ENCODE measurements at places on chromosomes 3 and 15.

DNA sequence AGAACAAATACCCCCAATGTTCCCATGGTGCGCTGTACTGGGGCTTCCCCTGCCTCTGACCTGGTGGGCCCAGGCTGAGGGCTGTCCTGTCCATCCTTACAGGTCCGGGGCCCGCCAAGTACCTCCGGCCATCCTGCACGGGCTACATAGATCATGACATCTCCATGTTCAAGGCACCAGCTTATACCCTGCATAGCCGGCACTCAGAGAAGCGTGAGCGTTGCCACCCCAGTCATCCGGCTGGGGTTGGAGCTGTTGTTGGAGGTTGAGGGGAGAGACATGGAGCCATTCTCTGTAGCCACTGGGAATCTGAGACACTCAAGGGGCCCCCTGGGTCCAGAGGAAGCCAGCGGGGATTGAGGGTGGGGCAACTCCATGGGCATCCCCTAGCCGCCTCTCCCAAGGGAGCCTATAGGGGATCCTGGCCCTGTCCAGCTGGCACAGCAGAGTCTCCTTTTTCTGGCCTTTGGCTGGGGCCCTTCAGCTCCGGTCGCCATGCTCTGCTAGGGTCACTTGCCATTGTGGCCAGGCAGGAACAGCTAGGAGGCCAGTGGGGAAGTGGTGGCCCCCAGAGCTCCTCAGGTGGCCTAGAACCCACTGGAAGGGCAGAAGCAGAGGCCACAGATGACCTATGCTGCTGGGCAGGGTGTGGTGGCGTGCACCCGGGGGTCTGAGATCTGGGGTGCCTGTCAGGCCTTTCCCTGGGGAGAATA is 12.5 kb upstream of the CSPG4 start:
- no peak for DNase-seq

DNA sequence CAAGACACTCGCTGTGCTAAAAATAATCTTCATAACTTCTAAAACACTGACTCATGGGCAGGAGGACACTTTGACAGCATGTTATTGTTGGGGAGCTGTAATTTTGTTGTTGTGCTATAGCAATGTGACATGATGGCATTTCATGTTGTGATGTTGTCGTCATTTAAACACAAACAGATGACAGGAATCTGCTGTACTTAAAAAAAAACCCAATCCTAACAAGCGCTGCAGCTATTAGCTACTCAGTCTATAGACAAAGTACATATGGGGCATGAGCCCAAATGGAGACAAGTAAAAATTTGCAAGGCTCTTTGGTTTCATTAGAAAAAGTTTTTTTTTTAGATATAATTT is 828 bp upstream of the ATOSA start:
- peak; percentile 45 for DNase-seq

GRCh38 chr15:57019496-57020160 is 101.2 kb downstream of the TCF12 start:
- no peak for DNase-seq

DNA sequence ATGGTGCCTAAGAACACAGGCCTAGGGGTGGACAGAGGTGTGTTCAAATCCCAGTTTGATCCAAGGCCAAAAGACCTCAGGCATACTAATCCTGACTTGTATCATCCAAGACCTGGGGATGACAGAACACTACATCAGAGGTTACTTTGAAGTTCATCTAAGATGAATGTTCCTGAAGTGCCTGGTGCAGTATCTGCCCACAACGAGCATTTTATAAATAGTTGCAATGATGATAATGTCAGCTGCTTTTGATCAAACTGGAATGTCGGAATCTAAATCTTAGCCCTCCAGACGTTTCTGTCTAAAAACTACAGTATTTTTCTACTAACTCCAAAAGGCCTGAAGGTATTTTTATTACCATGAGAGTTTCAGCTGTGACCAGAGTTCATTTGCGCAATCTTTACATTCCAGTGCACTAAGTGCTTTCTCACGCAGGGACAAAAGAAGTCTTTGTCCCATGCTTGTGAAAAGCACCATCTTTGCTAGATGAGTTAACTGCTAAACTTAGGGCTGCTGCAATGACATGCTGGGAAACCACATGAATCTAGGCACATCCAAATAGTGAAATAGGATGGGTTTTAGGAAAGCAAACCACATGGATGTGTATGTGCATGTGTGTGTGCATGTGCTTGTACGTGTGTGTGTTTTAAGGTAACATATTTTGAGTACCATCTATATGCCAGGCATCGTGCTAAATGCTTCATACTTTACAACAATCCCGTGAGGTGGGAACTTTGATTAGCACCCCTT is 18.1 kb downstream of the ANXA2 start:
- no peak for DNase-seq

- peak; percentile 42 for DNase-seq
Observed at GRCh38 chr3:48897460-48898376, 964 bp downstream of the SLC25A20 start.

DNA sequence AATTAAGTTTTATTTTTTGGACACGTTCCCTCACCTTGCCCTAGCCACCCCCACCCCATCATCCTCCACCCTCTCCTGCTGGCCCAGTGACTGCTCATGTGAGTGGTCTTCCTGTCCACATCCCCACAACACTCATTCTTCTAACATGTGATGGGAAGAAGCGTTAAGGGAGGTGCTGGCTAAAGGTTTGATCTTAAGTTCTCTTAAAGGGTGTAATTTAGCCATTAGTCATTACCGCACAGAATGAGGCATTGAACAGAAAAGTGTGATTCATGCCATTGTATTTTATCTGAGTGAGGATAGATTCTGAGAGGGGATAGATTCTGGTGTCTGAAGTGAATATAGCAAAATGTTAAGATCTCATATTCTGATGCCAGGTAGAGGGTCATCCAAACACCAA is 272.9 kb upstream of the TPM1 start:
- no peak for DNase-seq

GRCh38 chr3:150371741-150372254 is 36.3 kb upstream of the TSC22D2 start:
- DNase-seq = no peak

DNA sequence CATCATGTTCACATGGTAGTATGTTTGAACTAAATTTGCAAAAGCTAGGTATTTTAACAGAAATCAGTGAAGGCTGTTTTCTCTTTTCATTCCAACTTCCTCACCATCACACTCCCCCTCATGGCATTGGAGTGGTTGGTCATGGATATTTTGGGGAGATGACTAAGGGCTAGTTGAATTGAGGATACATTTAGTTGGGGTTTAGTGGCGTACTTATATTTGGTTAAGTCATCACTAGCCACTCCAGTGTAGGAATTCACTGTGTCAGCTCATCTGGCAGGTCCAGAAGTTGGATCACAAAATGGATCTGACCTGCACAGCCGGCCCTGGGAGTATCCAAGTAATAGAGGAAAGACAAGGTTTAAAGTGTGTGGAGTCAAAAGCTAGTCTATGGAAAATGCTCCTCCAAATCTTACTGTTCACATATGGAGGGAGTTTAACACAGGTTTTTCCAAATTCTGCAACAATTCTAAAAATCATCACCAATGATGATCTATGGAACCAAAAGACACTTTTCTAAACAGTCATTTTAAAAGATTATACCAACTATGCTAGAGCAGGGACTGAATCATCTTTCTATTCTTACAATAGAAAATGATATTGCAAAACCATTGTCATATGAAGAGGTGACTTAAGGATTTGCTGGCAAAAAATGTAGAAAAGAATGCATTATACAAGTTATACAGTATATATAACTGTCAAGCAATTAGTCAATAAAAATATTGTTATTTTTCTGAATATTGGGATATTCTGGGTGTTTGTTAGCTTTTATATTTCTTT is 247.8 kb upstream of the PEX5L start:
- DNase-seq = no peak

GRCh38 chr3:190012784-190013183 is 107.9 kb downstream of the P3H2 start:
- DNase-seq = no peak

DNA sequence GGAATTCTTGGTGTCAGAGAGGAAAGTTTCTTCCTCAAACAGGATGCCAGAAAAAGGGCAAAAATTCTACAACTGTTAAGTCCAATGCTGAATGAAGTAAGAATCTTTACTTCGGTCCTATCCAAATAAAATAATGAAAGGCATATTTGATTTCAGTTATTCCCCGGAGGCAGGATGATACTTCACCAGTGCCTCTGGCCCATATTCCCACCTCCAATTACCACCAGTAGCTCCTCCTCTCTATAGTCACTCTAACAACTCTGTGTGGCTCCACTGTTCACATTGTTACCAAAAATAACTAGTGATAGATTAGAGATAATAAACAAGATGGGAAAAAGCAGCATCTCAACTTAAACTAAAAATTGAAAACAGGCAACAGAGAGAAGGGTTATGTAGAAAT is 20.7 kb downstream of the MAP1A start:
- DNase-seq = no peak

DNA sequence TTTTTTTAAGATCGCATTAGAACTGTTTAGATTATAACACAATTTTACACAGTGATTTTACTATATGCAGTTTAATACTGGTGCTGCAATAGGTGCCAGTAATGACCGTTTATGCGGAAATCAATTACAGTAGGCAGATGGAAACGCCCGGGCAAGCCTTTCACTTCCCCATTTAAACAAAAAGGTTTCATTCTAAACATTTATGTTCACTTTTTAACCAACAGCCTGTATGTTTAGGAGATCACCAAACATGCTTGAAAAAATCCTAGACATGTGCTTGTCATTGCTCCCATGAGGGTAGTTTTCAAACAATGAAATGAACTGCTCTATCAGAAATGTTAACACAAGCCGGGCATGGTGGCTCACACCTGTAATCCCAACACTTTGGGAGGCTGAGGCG is 2.7 kb downstream of the BNIP2 start:
- DNase-seq = peak; percentile 81

DNA sequence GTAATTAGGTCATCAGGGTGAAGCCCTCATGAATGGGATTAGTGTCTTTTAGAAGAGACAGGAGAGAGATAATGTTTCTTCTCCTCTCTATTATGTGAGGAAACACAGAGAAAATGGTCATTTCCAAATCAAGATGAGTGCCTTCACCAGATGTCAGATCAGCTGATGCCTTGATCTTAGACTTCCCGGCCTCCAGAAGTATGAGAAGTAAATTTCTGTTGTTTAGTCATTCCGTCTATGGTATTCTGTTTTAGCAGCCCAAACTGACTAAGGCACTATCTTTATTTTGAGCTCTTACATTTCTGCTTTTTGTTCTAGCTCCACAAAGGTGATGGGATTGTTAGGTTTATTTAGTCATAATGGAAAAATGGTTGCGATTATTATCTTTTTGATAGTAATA is 273.2 kb upstream of the GADL1 start:
- no peak for DNase-seq

- DNase-seq = no peak
Observed at GRCh38 chr3:172846103-172846561, 95.6 kb downstream of the ECT2 start.
